Kasumi-1 (cell line): ENCODE measurements at places on chromosomes 1 and 21.
A peak's percentile ranks its signal among the peaks of the same experiment; 100 is the strongest.

- DNase-seq: peak; percentile 88
Observed at GRCh38 chr1:28882009-28882628, 32.2 kb upstream of the EPB41 start.

DNA sequence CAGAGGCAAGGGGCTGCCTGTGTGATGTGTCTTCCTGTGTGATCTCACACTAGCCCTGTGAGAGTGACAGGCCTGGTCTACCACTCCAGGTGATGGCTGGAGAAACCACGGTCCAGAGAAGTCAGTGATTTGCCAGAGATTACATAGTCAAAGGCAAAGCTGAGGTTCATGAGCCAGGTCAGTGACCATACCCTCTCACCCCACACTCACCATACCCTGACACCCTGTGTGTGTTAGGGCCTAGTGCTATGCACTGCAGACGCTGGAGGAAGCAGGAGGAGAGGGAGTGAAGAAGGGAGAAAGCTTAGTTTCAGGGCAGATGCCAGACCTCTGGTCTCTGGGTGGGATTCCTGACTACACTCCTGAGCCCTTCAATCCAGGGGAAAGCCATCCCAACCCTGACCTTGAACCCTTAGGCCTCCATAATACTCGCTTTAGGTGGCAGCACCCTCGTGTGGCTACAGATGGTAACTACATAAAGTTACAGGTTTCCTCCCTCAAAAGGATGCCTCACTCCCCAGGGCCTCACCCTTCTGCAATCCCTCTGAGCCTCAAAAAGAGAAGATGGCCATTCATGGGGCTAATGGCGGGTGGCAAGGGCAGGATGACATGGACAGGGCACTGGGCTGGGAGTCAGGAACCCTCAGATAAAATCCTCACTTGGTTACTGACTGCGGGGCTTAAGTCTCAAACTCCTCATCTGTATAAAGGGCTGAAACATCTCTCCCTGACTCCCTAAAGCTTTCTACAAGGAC, 20.8 kb upstream of the SDC3 start:
- DNase-seq: peak; percentile 38

- no peak for DNase-seq
Observed at GRCh38 chr1:4002741-4003140, 102.7 kb upstream of the C1orf174 start.

- no peak for DNase-seq
Observed at GRCh38 chr1:29682171-29682918, 446.0 kb downstream of the PTPRU start.

GRCh38 chr1:181180407-181181031, 92.0 kb downstream of the IER5 start:
- no peak for DNase-seq

DNA sequence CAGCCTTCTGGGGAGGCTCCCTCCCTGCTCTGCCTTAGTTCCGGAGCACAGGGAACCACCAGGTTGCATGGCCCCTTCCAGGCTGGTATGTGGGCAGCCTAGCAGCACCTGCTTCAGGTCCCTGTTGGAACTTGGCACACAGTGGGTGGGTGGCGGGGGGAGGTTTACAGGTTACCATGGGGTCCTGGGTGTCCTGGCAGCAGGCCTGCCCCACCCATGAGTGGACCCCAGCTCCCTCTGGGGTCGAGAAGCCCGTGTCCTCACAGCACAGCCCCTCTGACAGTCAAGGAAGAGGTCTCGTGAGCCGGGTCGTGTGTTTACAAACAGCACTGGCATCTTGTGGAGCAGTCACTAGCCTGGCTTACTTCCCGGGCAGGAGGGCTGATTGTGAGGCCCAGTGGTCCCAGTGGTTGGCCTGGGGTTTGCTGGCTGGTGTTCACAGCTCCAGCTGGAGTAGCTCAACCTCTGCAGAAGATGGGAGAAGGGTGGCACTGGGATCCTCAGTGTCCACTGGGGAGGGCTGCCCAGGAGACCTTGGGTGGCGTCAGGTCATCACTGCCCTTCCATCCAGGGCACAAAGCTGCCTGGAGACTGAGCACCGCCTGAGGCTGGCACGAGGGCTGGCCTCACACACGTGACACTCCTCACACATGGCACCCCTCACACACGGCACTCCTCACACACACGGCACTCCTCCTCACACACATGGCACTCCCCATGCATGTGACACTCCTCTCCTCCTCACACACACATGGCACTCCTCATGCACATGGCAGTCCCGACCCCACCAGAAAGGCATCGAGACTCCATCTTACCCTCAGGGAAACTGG, 100.9 kb downstream of the RIPK4 start:
- DNase-seq: no peak

DNA sequence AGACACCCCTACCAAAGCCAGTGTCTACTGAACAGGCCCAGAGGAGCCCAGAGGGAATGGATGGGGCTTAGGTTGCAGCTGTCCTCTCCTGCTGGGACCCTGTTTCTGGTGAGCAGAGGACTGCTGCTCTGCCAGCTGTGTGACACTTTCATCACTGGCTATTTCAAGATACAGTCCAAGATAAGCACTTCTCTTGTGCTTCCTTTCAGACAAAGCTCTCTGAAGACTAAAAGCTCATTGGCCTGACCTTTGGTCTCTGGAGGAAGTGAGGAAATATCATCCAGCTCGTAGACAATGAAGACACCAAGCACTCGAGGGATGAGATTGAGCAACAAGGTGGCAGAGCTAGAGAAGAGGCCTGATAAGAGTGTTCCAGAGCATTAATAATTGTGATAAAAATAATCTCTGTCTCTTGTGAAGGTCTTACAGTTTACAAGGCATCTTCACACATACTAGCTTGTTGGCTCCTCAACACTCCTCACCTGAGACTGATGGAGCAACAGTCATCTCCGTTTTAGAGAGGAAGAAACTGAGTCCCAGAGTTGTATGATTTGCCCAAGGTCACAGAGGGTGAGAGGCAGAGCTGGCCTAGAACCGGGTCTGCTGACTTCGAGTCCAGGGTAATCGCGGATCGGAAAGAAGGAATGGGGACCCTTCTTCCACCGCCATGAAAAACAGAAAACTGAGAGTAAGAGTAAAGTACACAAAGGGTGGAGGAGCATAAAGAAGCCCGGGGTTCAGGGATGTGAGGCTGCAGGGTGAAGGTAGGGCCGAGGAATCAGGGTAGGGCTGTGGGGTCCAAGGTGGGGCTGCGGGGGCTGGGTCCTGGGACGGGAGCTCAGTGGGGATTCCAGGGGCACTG, 666 bp downstream of the PAFAH2 start:
- DNase-seq: peak; percentile 81

- DNase-seq: no peak
Observed at GRCh38 chr21:36858320-36858957, 108.0 kb downstream of the HLCS start.

GRCh38 chr1:59028048-59028447, 244.2 kb upstream of the JUN start:
- no peak for DNase-seq

DNA sequence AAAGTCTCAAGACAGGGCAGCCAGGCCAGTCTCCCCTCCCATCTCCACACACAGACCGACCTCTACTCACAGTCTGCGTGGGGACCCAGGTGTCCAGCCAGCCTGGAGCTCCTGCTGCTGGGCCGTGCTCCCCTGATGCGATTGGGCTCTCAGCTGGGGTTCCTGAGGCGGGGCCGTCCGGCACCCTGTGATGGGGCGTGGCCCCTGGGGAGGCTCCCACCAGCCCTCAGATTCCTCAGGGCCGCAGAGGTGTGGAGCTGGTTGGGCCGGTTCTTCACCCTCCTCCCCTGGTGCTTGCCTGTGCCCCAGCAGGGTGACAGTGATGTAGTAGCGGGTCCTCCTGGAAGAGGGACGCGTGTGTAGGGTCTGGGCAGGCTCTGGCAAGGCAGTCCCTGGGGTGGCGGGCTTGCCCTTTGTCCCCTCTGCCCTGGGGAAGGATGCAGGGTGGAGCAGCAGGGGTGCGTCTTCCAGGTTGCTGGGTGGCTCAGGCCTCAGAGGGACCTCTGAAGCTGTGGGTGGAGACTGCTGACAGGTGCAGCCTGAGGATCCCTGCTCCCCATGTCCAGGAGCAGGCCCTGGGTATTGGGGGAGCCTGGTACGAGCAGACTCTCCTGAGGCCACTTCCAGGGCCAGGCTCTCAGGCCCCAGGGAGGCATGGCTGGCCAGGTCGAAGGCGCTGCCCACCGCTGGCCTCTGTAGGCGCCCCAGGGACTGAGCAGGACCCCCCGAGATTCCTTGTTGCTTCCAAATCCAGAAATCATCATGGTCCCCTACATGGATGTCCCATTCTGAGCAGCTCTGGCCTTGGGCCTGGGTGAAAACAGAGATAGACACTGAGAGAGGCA, at the start of gene CRYBG2:
CRYBG2 (minus strand) TSS at position 155 of the 845 bp plus-strand sequence. CDS start 7,473 bp downstream, outside the sequence.
- no peak for DNase-seq

- peak; percentile 35 for DNase-seq
Observed at GRCh38 chr21:19368944-19369343, 965.4 kb upstream of the TMPRSS15 start.

- DNase-seq: no peak
Observed at GRCh38 chr1:59155351-59155750, 141.5 kb upstream of the FGGY start.

GRCh38 chr1:202164271-202165037, 4.1 kb upstream of the PTPN7 start:
- DNase-seq: no peak

- DNase-seq: no peak
Observed at GRCh38 chr1:23759277-23759676, 16.0 kb downstream of the ELOA start.

GRCh38 chr1:13492711-13493110, 21.1 kb downstream of the LRRC38 start:
- DNase-seq: no peak

GRCh38 chr1:174777262-174777661, 222.5 kb upstream of the CACYBP start:
- no peak for DNase-seq

GRCh38 chr1:7187112-7187493, 401.8 kb downstream of the CAMTA1 start:
- no peak for DNase-seq
